HCT116 (cell line): ENCODE measurements at places on chromosomes 3 and 15. TPM values are rescaled to one million over a fixed set of nuclear protein-coding genes. Genes with fewer than 3 reads are reported as not detected.

GRCh38 chr15:41416128-41416741 lies 660 bp upstream of the RTF1 start:
- H3K4me1 ChIP-seq: peaks cover 2% of the 10 kb centered on the region; the same call in 1 of the 2 replicates
- peak overlapping the region; percentile 90 for H3K4me3 ChIP-seq
- H3K27me3 ChIP-seq: no peaks in the 10 kb centered on the region
- no peak for DNase-seq
- no peaks in the 10 kb centered on the region for H3K36me3 ChIP-seq

Gene CACNA2D2
- total RNA-seq: 10.2 TPM

DNA sequence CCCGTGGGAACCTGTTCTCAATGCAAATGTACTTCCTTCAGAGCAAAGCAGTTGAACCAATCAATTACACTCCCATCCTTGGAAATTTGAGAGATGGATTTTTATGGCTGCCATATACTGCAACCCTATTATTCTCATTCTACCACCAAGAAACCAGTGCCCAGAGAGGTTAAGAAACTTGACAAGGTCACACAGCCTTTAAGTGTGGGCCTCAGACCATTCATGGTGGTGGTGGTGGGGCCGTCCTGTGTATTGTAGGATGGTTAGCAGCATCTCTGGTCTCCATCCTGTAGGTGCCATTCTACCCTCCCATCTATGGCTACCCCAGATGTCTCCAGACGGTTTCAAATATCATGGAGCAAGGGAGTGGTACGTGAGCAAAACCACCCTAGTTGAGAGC lies 23.4 kb upstream of the RBSN start:
- H3K4me3 ChIP-seq: no peak overlapping the region
- H3K4me1 ChIP-seq: peaks cover 5% of the 10 kb centered on the region; the same call in 1 of the 2 replicates
- DNase-seq: no peak

DNA sequence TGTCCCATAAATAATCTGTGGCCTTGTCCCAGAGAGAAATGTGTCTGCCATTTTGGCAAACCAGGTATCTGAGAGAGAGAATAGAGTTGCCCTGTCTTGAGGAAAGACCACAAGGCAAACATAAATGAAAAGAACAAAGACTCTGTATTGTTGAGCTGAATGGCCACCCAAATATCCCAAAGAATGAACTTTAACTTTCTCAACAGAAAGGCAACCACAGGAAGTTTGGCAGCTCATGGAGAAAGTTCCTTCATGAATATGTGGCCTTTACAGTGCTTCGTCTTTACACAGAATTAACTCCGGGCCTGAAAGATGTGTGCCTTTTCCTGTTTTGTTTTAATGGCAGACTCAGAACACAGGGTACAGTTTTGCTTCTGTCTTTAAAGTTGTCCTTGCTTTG lies 41.4 kb upstream of the THBS1 start:
- H3K36me3 ChIP-seq: no peaks in the 10 kb centered on the region
- H3K4me3 ChIP-seq: no peak overlapping the region
- H3K27ac ChIP-seq: no peak overlapping the region
- H3K4me1 ChIP-seq: no peaks in the 10 kb centered on the region
- DNase-seq: no peak

Gene RPUSD3
- 58.0 TPM for total RNA-seq

Gene ZNF80
- total RNA-seq: 0.12 TPM

Gene DNAJA4
- total RNA-seq: 66.6 TPM

Gene CCR3
- not detected for total RNA-seq

DNA sequence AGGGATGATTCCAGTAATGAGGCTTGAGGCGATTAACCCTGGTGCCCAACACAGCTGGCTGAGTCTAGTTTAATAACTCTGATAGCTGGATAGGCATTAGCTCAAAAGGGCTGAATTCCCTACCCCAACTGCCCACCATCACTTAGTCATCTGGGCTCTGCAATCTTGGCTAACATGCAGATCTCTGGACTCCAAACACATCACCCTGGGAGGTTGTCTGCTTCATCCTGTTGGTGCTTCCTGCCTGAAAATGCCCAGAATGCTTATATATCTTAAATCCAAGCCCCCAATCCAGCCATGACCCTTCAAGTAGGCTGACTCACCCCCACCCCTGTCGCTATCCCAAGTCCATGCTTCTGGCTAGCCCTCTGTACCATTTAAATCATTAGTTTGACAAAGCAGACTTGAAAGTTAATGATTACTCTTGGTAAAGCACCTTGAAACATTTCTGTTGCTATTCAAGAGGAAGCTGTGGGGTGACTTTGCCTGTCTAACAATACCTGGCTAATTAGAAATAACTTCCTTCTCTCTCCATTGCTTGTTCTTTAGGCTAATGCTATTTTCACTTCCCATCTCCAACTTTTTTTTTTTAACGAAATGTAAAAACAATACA lies 107.0 kb upstream of the RORA start:
- H3K36me3 ChIP-seq: no peaks in the 10 kb centered on the region
- no peaks in the 10 kb centered on the region for H3K4me1 ChIP-seq
- H3K27me3 ChIP-seq: no peaks in the 10 kb centered on the region
- DNase-seq: no peak
- H3K4me3 ChIP-seq: no peak overlapping the region

Gene LIPC
- total RNA-seq: not detected

Gene GLCE
- total RNA-seq: 22.2 TPM

GRCh38 chr3:183274609-183275008 lies 21.6 kb downstream of the B3GNT5 start:
- peaks cover 5% of the 10 kb centered on the region for H3K4me1 ChIP-seq
- H3K27ac ChIP-seq: peak overlapping the region; percentile 14; the same call in 1 of the 2 replicates
- peak overlapping the region; percentile 28 for H3K4me3 ChIP-seq
- DNase-seq: no peak
- H3K27me3 ChIP-seq: no peaks in the 10 kb centered on the region

Gene TMIE
- total RNA-seq: 0.74 TPM

GRCh38 chr15:43943511-43943910 lies 116.7 kb downstream of the WDR76 start:
- no peaks in the 10 kb centered on the region for H3K4me1 ChIP-seq
- H3K4me3 ChIP-seq: no peak overlapping the region
- H3K27ac ChIP-seq: no peak overlapping the region
- no peaks in the 10 kb centered on the region for H3K27me3 ChIP-seq
- H3K36me3 ChIP-seq: no peaks in the 10 kb centered on the region

DNA sequence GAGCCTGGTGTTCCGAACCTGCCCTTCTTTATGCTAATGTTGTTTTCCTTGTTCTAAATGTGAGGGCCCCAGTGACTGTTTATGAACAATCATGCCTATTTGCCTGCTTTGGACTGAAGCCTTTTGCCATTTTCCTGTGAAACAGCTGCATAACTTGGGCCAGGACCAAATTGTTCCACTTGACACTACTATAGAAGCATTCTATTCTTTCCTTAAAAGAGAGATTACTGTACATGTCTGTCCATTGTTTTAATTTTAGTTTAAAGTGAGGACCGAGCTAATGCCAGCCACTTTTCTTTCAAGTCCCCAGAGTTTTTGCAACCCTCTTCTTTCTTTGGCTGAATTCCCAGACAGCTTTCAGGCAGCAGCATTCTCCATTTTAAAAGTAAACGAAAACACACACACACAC lies 980.3 kb downstream of the CADM2 start:
- H3K27me3 ChIP-seq: no peaks in the 10 kb centered on the region
- no peak overlapping the region for H3K27ac ChIP-seq
- H3K36me3 ChIP-seq: no peaks in the 10 kb centered on the region
- no peak for DNase-seq

- no peak for DNase-seq
- no peak overlapping the region for H3K27ac ChIP-seq
- peaks cover 15% of the 10 kb centered on the region; the same call in 1 of the 2 replicates for H3K27me3 ChIP-seq
- no peaks in the 10 kb centered on the region for H3K36me3 ChIP-seq
- H3K4me1 ChIP-seq: peaks cover 19% of the 10 kb centered on the region
Measured at GRCh38 chr15:40931300-40932142, 2.4 kb downstream of the DLL4 start.

Gene FEM1B
- 39.7 TPM for total RNA-seq

DNA sequence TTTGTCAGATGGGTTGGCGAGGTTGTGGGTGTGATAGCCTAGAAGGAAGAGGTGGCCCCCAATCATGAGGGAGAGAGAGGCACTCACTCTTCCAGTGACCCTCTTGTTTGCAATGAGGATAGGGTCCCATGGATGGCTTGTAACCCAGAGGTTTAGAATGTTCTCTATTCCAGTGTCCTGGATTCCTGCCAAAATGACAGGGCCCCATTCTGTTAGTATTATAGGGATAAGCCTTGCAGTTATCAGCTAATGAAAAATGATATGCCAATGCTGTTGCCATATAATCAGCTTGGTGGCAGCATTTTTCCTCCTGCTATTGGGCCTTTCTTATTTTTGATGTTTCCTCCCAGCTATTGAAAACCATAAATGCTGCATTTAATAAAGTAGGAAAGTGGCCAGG lies 23.3 kb upstream of the SENP7 start:
- no peak for DNase-seq
- H3K27me3 ChIP-seq: no peaks in the 10 kb centered on the region
- no peaks in the 10 kb centered on the region for H3K4me1 ChIP-seq
- H3K27ac ChIP-seq: no peak overlapping the region

Gene CAMK1
- 19.7 TPM for total RNA-seq

Gene CCDC51
- total RNA-seq: 29.3 TPM

GRCh38 chr3:146781606-146782005 lies 176.5 kb upstream of the PLSCR5 start:
- H3K27ac ChIP-seq: no peak overlapping the region
- H3K27me3 ChIP-seq: no peaks in the 10 kb centered on the region
- DNase-seq: no peak
- H3K4me3 ChIP-seq: no peak overlapping the region

Gene IL16
- total RNA-seq: 0.81 TPM

Gene GASK1A
- 1.0 TPM for total RNA-seq

DNA sequence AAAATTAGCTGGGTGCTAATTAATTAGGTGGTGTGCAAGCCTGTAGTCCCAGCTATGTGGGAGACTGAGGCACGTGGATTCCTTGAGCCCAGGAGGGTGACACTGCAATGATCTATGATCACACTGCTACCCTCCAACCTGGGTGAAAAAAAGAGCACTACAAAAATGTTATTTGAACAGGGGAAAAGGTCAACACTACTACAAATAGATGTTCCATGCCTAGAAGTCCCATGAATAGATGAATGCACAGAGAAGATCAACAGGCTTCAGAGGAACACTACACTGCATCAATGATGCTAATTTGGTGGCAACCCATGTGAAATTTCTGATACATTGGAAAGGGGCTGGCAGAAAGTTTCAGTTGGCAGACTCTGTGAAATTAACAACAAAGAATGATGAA lies 105.4 kb upstream of the FHIT start:
- no peaks in the 10 kb centered on the region for H3K4me1 ChIP-seq
- peaks cover 15% of the 10 kb centered on the region; the same call in 1 of the 2 replicates for H3K27me3 ChIP-seq
- no peaks in the 10 kb centered on the region for H3K36me3 ChIP-seq
- no peak for DNase-seq
- H3K27ac ChIP-seq: no peak overlapping the region

DNA sequence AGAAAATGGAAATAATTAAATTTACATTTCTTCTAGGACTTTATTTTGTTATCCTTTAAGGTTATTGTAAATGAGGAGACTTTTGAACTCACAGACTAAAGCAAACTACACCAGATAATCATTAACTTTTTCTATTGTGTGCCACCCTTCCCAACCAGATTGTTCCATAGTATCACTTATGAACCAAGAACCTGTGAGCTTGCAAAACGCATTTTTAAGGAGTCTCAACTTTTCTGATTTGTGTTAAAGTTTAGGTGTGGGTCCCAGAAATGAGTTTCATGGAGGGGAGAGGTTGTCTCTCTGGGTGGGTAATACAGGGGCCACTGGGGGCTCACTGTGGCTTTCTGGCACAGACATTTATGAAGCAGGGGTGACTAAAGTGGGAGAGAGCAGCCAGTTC lies 75.7 kb downstream of the IGF1R start:
- no peaks in the 10 kb centered on the region for H3K36me3 ChIP-seq
- no peak for DNase-seq
- no peaks in the 10 kb centered on the region for H3K27me3 ChIP-seq
- H3K4me3 ChIP-seq: no peak overlapping the region
- no peak overlapping the region for H3K27ac ChIP-seq

Gene ST6GAL1
- total RNA-seq: 15.6 TPM

Gene DLL4
- 1.5 TPM for total RNA-seq

DNA sequence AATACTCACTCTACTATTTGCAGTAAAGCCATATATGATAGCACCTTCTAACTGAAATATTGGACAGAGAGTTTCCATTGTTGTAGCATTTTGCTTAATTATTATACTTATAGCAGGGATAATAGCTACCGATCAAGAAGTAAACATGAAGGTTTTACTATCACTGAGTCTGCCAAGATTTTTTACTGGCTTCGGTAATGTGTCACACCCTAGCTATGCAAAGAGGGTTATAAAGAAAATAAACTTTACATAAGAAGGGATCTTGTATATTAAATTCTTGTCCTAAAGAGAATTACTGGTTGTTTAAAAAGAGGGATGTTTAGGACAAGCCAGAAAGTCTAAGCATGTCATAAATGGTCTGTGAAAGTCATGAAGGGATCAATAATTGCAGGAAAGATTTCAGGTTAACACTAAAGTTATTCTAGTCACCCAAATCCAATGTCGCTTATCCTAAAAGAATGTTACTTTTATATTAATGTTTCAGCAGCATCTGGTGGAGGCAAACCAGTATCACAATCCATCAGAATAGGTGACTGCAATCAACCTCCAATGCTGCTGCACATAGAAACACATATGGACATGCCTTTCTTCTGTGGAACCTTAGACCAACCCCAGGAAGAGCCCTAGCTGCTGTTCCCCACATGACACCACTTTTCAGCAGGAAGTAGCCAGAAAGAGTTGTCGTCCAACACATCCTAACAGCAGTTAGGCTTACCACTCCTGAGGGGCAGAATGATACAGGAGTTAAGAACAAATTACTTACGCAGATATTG lies 62.7 kb upstream of the GK5 start:
- H3K27ac ChIP-seq: no peak overlapping the region
- no peaks in the 10 kb centered on the region for H3K27me3 ChIP-seq
- H3K36me3 ChIP-seq: no peaks in the 10 kb centered on the region
- H3K4me1 ChIP-seq: no peaks in the 10 kb centered on the region
- no peak overlapping the region for H3K4me3 ChIP-seq
- DNase-seq: peak; percentile 12

DNA sequence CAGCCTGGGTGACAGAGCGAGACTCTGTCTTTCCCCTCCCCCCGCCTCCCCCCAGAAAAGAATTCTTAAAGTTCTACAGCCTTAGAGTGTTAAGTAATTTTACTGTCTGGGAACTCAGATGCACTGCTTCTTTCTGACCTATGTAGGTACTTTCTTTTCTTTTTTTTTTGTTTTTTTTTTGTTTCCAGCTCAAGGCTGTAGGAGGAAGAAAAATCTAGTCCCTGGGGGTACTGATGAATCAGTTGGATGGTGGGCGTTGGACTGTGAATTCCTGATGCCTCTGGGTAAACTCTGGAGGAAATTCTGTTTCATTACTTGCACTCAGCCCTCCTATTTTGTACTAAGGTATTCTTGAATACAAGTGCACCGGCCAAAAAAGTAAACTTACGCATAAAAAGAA lies 10.8 kb downstream of the GHRL start:
- H3K27ac ChIP-seq: no peak overlapping the region
- DNase-seq: no peak
- no peaks in the 10 kb centered on the region for H3K4me1 ChIP-seq
- H3K4me3 ChIP-seq: no peak overlapping the region
- peaks cover 6% of the 10 kb centered on the region for H3K36me3 ChIP-seq

Gene CYP19A1
- total RNA-seq: not detected

GRCh38 chr15:80599359-80599758 lies 95.8 kb upstream of the ABHD17C start:
- DNase-seq: no peak
- H3K36me3 ChIP-seq: no peaks in the 10 kb centered on the region
- H3K4me3 ChIP-seq: no peak overlapping the region
- H3K4me1 ChIP-seq: peaks cover 22% of the 10 kb centered on the region

- H3K4me3 ChIP-seq: no peak overlapping the region
- H3K27me3 ChIP-seq: no peaks in the 10 kb centered on the region
- H3K27ac ChIP-seq: no peak overlapping the region
- no peaks in the 10 kb centered on the region; the same call in 1 of the 2 replicates for H3K36me3 ChIP-seq
Measured at GRCh38 chr15:64351265-64351664, 4.7 kb downstream of the CSNK1G1 start.

Gene LIPH
- 13.7 TPM for total RNA-seq
